ENCODE measurements at places on chromosomes 7 and 10. TPM values are rescaled to one million over a fixed set of nuclear protein-coding genes. Genes with fewer than 3 reads are reported as not detected.

- DNase-seq: no peak
Observed at GRCh38 chr7:12674053-12674452, 13.4 kb upstream of the ARL4A start.

GRCh38 chr10:22252224-22252800 lies 34.5 kb upstream of the EBLN1 start:
- DNase-seq: no peak

- DNase-seq: no peak
Observed at GRCh38 chr10:59672150-59672875, 37.3 kb downstream of the SLC16A9 start.

GRCh38 chr7:150340024-150340749 lies 1.2 kb downstream of the RARRES2 start:
- no peak for DNase-seq

DNA sequence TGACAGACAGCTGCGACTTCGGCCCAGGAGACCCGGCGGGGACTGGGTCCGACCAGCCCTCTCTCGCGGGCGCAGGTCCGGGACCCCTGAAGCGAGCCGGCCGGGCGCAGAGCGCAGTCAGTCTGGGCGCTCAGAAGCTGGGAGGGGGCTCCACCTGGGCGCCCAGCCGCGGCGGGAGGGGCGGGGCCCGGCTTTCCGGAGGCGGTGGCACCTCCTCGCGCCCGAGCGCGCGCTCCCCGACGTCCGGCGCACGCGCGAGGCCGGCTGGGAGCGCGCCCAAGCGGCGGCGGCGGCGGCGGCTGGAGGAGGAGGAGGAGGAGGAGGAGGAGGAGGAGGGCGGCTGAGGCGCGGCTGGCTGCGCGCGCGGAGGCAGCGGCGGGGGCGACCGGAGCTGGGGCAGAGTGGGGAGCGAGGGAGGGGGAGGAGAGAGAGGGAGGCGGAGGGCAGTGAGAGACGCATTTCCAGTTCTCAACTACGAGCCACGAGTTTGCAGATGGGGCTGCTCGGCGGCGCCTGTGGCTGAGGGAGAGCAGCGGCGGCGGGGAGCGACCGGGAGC lies at the start of gene PALS2:
Gene PALS2 (plus strand): TSS at position 456 of the 557 bp plus-strand sequence. CDS start 50,216 bp downstream, outside the sequence.
- DNase-seq: no peak

GRCh38 chr7:94127026-94127425 lies 122.9 kb upstream of the BET1 start:
- DNase-seq: no peak

DNA sequence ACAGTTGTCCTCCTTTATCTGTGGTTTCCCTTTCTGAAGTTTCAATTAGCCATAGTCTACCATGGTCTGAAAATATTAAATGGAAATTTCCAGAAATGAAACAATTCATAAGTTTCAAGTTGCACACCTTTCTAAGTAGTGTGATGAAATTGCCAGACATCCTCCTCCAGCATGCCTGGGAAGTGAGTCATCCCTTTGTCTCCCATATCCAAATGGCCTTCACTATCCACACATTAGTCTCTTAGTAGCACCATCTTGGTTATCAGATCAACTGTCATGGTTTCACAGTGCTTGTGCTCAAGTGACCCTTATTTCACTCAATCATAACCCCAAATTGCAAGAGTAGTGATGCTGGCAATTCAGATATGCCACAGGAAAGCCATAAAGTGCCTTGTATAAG lies 83.4 kb upstream of the PPP1R9A start:
- peak; percentile 17 for DNase-seq

DNA sequence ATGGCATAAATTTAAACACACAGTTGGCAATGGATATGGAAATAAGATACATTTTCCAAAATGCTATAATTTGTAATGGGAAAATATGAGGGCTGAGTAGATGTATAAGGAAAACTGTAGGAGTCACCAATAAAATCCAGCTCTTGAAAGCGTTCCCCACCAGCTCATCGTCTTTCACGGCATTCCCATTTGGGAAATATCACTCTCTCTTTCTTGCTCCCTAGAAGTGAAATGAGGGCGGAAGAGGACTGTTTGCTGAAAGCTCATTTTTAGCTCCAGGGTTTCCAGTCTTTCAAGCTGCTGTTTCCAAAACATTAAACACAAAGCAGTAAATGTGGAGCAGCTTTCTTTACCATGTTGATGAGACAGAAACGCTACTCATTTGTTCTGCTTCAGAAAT lies 104.6 kb upstream of the SFMBT2 start:
- no peak for DNase-seq

DNA sequence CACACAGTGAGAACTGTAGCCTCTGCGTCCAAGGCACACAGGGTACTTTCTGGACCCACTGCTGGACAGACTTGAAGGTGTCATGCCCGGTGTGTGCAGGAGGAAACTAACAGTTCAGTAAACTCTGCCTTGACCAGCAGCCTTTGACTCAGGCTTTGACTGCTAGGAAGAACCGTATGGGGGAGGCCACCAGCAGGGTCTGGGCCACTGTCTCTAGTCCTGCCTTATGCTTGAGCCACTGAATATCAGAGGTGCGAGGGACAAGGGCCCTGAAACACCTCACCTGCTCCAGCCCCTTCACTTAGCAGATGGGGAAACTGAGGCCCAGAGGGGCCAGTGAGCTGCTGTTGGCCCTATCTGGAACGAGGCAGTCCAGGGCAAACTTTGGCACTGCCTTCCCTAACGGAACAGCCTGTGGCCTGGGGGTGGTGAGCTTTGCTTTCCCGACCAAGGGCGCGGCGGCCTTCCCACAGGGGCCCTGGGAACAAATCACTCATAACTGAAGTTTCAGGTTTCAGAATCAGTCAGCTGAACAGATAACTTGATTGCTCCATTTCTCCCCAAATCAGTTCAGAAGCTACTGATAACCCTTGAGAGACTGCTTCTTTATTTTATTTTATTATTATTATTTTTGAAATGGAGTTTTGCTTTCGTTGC lies 130.0 kb downstream of the FAM53B start:
- DNase-seq: no peak

DNA sequence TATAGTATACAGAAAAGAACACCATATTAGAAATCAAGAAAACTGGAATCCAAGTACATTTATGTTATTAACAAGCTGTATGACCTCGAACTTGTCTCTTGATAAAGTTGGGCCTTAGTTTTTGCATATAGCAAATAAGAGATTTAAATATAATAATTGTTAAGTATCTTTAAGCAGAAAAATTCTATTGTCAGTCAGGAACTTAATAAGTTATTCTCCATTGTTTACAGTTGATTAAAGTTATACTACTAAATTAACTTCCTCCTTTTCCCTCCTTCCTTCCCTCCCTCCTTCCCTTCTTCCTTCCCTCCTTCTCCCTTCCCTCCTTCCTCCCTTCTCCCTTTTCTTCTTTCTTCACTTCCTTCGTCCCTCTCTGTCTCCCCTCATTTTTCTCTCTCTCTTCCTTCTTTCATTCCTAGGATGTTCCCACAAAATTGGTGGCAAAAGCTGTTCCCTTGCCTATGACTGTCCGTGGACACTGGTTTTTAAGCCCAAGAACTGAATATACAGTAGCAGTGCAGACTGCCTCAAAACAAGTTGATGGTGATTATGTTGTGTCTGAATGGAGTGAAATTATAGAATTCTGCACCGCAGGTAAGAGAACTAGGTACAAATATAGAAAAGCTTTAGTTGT lies 59.7 kb downstream of the PHYHIPL start:
- DNase-seq: no peak

- no peak for DNase-seq
Observed at GRCh38 chr7:140060243-140060630, 2.5 kb downstream of the PARP12 start.

GRCh38 chr7:123662293-123662692 lies 6.6 kb downstream of the LMOD2 start:
- no peak for DNase-seq

DNA sequence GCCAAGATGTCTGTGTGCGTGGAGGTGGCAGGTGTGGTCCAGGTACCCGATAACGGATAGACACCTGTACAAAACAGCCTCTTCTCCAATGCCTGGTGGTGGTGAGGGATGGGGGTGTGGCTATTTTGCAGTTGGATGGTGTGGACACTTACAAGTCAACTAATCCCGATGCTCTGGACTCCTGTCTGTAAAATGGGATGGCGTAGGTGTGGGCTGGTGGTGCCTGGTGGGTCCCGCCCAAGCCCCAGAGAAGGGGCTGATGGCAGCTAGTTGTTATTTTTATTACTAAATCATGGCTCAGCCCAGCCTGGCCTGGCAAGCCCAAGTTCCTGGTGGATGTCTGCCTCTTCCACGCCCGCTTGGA lies 22.3 kb downstream of the GTF2IRD1 start:
- DNase-seq: no peak

DNA sequence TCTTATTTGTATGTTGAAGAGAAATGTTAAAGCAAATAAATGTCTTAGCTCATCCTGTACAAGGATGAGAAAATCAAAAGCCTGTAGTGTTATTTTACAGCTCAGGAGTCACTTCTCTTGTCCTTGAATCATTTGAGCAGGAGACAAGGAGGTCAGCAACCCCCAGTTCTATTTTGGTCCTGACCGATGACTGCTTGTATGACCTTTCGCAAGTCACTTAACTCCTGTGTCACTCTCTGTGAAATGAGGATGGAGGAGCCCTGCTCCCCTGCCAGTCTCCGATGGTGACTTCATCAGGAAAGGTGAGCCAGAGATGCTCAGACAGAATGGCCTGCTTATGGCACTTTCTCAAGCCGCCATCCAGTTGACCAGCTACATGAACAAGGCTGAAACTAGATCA lies 101.0 kb downstream of the CELF2 start:
- no peak for DNase-seq

DNA sequence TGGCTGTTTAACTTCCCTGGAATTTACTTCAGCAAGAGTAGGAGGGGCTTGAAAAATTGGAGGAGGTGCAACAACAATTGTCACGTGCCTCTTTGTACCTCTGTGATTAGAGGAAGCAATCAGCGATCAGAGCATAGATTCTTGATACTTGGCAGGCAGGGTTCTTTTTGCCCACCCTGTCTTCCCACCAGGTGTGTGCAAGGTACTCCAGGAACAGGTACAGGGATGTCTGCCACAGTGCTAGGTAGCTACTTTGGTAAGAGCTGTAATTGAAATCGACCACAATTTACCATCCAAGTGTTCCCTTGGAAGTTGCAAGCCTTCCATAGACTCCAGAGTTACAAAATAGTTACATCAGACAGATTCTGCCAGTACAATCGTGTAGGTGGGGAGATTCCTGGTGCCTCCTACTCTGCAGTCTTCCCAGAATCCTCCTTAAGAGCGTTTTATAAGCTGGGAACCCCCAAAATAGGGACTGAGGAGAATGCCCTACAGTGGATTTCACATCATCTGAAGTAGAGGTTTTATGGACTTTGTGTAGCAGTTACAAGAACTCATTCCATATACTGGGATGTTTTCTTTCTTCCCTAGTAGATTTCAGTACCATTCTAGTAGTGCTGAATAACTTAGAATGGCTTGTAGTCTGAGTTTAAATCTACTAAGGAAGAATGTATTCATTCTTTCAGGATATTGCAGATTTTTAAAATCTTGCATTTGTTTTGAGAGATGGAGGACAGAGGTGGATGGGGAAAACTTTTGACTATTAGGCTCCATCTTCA lies 101.9 kb downstream of the EXOC4 start:
- no peak for DNase-seq

DNA sequence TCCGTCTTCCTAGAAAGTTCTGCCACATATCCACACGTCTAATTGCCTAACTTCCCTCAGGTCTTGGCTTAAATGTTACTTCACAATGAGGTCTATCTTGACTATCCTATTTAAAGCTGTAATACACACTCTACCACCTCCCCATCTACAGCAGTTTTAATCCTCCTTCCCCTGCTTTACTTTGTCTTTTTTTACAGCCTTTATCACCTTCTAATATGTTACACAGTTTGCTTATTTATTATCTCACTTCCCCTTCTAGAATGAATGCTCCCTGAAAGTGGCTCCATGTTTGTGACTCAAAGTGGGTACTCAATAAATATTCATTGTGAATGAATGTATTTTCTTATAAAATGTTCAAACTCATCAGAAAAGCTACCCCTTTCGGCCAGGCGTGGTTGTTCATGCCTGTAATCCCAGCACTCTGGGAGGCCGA lies 13.6 kb upstream of the MICU1 start:
- DNase-seq: no peak

- DNase-seq: no peak
Observed at GRCh38 chr10:78925800-78926319, 142.9 kb upstream of the ZMIZ1 start.

GRCh38 chr10:5592070-5592469 lies 67.3 kb downstream of the CALML3 start:
- DNase-seq: no peak

DNA sequence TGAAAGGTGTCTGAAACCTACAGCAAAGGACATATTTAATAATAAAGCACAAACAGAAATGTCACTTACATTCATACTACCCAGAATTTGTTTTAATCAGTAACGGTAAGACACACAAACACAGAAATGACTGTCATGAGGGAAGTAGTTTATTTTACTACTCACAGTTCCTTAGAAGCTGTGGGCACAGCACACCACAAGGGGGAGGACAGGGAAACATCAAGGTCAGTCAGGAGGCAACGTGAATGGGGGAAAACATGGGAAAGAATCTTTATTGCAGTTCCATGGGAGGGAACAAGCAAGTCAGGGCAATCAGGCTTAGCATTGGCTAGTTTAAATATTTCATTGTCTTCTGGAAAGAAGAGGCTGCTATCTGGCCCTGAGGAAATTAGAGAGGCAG lies 123.8 kb upstream of the PDSS1 start:
- DNase-seq: no peak

- no peak for DNase-seq
Observed at GRCh38 chr10:16599662-16600061, 78.0 kb upstream of the C1QL3 start.

DNA sequence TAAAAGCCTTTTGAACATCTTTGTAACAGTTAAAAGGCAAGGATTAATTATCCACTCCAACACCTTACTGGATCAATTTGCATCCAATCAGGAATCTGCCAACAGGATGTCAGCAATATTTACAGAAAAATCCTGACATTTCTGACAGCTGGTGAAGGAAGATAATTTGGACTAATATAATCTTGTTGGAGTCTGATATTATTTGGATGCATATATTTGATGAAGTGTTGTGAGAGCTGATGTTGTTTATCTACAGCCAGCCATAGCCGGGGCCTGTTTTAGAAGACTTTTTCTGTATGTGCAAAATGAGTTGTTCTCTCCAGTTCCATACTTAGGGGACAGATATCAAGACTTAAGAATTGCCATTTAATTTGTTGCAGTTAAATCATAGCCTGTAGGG lies 91.1 kb downstream of the GPR37 start:
- DNase-seq: no peak

- DNase-seq: no peak
Observed at GRCh38 chr10:60073781-60074656, 167.7 kb upstream of the CCDC6 start.

- no peak for DNase-seq
Observed at GRCh38 chr10:67969875-67970274, 85.4 kb downstream of the SIRT1 start.

Gene OR2A5
- total RNA-seq: not detected

Gene OR9A2
- total RNA-seq: not detected

Gene TEX47
- total RNA-seq: not detected

Gene NUPR2
- total RNA-seq: not detected

Gene PRPS1L1
- not detected for total RNA-seq

Gene NUTM2D
- 1.5 TPM for total RNA-seq

Gene CYP2C8
- total RNA-seq: 0.26 TPM

Gene HTR5A
- total RNA-seq: not detected

Gene MSRB2
- total RNA-seq: 10.7 TPM

Gene C7orf57
- total RNA-seq: 3.2 TPM

Gene DRGX
- 0.15 TPM for total RNA-seq

Gene STK31
- 1.0 TPM for total RNA-seq

Data from Panc1 (cell line).